ENCODE measurements at places on chromosomes 11 and 22.
A peak's percentile ranks its signal among the peaks of the same experiment; 100 is the strongest.

DNA sequence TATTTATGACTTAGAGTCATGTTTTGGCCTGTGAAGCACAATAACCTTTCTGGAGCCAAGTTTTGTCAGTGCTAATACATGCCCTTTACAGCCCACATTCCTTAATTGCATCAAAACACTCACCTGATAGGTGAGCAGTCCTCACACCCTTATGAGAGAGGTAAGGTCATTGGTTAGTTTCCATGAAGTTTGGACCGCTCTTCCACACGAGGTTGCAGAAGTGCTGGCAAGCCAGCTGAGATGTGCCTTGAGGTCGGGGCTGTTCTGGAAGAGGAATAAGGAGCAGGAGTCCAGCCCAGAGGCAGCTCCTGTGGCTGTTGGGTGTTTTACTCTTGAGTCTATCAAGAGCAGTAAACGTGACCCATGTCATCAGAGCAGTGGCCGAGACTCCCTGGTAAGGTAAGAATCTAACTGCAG is 76.3 kb downstream of the CYB5R2 start:
- DNase-seq: no peak

- no peak for DNase-seq
These were observed 4.2 kb downstream of the NFAM1 start for GRCh38 chr22:42428025-42428424.

- DNase-seq: no peak
These were observed 1630.8 kb upstream of the TENM4 start for GRCh38 chr11:81071606-81072005.

- DNase-seq: no peak
These were observed 339.6 kb upstream of the ANO3 start for GRCh38 chr11:25992294-25992693.

DNA sequence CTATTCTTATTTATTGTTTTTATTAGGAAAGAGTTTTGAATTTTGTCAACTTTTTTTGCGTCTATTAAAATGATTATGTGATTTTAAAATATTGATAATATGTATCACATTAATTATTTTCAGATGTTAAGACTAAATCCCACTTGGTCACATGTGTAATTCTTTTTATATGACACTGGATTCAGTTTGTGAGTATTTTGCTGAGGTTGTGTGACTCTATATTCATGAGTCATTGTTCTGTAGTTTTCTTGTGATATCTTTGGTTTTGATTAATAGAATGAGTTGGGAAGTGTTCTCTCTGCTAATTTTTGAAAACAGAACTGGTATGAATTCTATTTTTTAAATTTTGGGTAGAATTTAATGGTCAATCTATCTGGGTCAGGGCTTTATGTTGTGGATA is 317.9 kb downstream of the ETS1 start:
- no peak for DNase-seq

- no peak for DNase-seq
These were observed 484.9 kb downstream of the NTM start for GRCh38 chr11:131855320-131855719.

DNA sequence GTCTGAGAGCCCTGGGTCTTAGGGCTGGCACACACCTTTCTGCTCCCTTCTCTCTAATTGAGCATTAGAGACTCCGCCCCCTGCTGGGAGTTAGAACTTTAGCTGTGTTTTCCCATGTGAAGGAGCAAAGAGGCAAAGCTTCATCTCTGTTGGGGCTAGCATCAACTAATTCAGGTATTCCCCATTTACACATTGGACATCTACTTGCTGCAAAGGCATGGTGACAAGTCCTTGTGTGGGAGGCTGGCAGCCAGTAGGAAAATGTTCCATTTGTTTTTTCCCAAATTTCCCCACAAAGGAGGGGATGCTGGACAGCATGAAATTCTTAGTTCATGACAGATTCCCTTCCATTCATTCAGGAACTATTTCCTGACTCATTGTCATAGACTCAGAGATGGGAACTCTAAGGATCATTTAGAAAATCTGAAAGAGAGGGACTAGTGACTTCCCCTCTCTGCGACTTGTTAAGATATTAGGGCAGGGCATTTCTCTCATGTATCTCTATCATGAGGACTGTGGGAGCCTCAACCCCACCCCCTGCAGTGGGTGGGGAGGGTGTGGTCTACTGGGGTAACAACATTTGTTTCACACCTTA is 3.6 kb downstream of the CD44 start:
- no peak for DNase-seq

DNA sequence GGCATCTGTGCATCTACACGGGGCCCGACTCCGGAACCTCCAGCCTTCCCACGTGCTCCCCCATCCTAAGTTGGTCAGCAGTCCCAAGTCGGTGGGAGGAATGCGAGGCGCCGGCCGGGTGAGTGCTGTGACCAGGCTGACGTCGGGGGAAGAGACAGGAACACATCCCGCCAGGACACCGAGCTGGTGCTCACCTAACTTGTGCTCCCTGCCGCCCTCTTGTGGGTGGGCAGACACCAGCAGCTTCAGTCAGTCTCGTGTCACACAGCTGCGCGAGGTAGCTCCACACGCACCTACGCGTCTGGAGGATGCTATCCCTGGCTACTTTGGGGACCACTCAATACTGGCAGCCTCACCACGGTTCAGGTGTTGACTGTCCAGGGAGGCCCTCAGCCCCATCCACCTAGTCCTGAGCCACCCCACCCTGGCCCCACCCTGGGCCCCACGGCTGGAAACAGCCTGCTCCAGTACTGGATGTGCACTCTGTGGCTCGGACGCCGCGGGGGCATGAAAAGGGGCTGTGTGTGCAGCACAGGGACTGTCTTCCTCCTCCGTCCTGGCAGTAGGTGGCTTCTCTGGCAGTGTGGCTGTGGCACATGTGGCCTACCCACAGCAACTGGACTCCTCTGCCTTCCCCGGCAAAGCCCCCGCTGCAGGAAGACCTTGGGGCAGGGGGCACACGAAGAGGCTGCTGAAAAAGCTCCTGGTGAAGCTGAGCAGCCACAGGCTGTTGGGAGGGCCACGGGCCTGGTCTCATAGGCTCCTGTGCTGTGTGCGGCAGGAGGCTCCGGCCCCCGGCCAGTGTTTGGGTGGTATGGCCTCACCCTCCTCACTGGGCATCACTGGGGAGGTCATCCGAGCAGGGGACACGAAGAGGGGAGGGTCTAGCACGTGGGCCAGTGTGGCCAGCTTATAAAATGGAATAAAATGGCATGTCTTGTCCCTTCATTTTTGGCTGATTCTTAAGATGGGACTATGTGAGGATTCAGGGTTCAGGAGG is 11.2 kb upstream of the BID start:
- DNase-seq: peak; percentile 71

DNA sequence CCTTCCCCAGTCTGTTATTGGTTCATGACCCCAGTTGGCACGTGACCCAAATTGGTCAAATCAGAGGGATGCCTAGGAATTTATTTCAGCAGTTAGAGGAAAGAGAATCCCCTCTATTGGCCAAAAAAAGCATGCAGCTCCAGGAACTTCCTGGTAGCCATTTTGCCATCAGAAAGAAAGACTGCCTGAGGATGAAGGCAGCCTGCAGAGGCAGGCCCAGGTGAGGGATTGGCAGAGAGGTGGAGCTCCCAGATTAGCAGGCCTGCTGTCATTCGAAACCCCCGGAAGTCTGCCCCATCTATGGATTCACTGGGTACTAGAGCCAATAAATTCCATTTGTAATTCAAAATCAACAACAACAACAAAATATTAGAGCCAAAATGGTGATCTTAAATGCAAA is 207.6 kb downstream of the CWF19L2 start:
- DNase-seq: no peak

DNA sequence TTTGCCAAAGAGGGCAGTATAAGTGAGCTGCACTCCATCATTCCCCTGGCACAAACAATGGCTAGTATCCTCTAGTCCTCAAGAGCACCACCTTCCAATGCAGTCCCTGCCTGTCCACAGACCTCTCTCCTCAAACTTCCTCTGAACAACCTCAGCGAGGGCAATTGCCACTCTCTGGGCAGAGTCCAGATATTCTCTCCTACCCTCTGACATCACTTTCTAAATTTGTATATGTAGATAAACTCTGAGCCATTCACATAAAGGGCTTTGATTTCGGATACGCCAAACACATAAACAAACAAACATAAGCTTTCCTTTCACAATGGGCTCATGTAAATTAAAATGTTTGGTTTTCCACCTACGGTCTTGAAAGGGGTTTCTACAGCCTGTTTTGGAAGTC is 3.0 kb upstream of the SLC43A3 start:
- DNase-seq: no peak

DNA sequence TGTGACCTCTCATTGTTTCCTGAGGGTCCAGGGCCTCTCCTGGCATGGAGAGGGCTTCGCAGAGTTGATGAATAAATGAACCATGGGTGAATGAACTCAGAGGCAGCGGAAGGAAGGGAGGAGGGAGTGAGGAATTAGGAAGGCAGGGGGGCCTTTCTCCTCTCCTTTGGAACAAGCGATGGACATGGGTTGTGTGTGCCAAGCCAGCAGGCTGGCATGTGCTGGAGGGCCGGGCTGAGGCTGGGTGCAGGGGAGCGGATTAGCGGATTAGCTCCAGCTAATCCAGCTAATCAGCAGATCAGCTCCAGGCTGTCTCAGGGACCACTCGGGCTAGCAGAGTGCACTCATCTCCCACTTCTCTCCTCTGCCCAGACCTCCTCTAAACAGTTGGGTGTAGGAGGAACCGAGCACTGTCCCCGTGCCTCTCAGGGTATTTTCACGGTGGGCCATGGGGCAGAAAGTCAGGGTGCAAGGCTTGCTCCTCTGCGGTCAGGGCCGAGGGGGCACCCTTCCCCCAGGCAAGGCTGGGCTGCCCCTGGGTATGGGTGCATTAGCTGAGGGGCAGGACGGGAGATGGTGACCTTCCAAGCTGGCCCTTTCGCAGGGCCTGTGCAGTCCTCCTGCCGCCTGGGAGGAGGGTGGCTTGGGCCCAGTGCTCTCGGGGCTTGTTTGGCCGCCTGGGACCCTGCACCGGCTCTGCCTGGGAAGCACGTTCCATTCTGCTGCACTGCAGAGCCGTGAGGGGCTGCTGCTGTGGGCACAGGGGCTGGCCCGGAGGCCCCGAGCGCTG is 120.3 kb upstream of the B3GAT1 start:
- no peak for DNase-seq

- no peak for DNase-seq
These were observed 39.9 kb upstream of the PHF21A start for GRCh38 chr11:46161201-46161600.

Data from GM13976 (cell line).